WTC11 (cell line): ENCODE measurements at places on chromosomes 16 and 17. TPM values are rescaled to one million over a fixed set of nuclear protein-coding genes. Genes with fewer than 3 reads are reported as not detected.

Gene ABCC6
- 1.3 to 2.0 TPM (median 1.8 TPM) in 3 replicates for total RNA-seq

Gene FBXO39
- not detected in 3 replicates for total RNA-seq

Gene CCL7
- not detected in 3 replicates for total RNA-seq

Gene ANKS4B
- total RNA-seq: 0.05 to 0.09 TPM (median 0.07 TPM) in 3 replicates

Gene RHBDF1
- 40.9 to 60.8 TPM (median 44.2 TPM) in 3 replicates for total RNA-seq

Gene CNTROB
- total RNA-seq: 37.0 to 39.7 TPM (median 38.5 TPM) in 3 replicates

Gene GLP2R
- total RNA-seq: not detected in 3 replicates

Gene CES4A
- 0.57 to 0.89 TPM (median 0.61 TPM) in 3 replicates for total RNA-seq

DNA sequence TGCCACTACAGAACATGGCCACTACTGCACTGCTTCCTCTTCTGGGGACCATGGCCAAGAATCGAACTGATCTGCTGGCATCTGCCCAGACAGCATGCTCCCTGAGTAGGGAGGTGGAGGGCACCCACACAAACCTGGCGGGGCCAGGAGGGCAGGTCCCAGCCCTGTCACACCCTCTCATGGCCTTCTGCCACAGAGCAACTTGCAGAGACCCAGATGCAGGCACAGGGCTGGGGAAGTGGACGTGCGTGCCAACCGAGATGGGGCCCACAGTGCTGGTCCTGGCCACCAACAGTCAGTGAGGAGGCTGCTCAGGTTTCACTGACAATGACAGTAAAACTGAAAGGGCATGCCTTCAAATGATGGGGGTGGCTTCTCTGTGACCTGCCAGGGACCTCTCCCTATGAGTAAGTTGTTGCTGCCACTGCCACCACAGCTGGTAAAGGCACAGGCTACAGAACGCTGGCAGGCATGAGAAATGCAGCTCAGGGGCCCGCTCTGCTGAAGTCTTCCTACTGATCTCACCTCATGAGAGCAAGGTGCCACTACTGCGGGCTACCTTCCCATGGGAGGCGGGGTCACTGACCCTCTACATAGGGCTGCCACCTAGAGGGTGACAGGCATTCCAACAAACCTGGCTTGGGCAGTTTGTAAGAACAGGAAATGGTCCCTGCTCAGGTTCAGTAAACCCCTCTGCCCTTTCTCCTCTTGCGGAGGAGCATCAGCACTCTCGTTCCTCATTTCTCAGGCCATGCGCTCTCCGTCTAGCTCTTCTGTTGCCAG, 15.5 kb downstream of the HIC1 start:
- DNase-seq: peak; percentile 58

- DNase-seq: no peak
Observed at GRCh38 chr17:1562176-1562643, 382 bp downstream of the PITPNA start.

DNA sequence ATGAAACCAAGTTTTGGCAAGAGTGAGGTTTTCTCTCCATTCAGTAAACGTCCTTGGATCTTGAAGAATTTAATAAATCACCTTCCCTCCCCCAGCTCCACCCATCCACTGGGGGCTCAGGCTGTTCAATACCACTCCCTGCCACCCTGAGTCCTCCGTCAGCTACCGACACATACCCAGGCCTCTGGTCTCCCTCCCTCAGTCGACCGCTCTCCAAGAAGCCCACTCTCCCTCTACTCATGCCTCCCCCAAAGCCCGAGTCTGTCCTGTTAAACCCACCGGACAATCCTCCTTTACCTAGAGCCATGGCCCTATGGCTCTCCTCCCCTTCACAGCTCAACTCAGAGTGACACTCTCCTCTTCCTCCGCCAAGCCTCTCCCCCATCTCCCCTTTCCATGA, 19.7 kb upstream of the SLC4A1 start:
- no peak for DNase-seq

GRCh38 chr16:76214856-76215255, 62.3 kb upstream of the CNTNAP4 start:
- no peak for DNase-seq

- DNase-seq: no peak
Observed at GRCh38 chr16:9521749-9522370, 430.4 kb downstream of the HAPSTR1 start.

- DNase-seq: no peak
Observed at GRCh38 chr16:16022683-16023064, 73.3 kb downstream of the ABCC1 start.

- DNase-seq: no peak
Observed at GRCh38 chr16:12580809-12581208, 222.9 kb downstream of the CPPED1 start.

DNA sequence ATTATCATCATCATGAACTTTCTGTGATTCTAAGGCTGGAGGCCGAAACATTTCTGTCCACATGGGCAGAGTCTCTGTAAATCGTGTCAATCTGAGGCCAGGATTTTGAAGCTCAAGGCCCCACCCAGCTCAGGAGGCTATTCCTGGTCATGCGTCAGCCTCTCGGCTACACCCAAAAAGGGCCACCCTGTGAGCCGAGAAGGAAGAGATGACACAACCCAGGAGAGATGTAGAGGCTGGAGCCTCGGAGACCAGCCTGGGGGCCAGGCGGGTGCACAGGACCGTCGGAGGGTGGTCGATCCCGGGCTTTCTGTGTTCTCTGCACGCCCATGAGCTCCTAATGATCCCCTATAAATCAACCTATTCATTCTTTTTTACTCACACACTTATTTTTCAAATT, 1.1 kb upstream of the CACNG1 start:
- no peak for DNase-seq

DNA sequence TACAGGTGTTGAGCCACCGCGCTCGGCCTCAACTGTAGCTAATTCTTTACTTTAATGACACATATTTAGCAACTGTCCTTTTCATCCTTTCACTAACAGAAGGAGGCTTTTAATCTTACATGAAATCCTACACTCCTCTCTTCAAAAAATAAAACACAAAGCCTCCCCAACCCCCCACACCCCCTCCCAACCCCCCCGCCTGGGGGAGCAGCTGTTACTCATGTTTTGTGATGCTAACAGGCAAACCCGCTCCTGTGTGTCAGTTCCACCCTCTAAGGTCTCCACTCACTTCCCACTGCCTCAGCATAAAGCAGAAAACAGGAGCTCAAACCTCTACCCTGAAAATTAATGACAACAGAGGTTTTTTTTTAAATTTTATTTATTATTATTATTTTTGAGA, 55.4 kb upstream of the SLC25A19 start:
- DNase-seq: peak; percentile 42

- DNase-seq: no peak
Observed at GRCh38 chr16:54073356-54073755, 213.2 kb downstream of the IRX3 start.

GRCh38 chr16:4324492-4325252, 8.8 kb downstream of the GLIS2 start:
- DNase-seq: no peak

DNA sequence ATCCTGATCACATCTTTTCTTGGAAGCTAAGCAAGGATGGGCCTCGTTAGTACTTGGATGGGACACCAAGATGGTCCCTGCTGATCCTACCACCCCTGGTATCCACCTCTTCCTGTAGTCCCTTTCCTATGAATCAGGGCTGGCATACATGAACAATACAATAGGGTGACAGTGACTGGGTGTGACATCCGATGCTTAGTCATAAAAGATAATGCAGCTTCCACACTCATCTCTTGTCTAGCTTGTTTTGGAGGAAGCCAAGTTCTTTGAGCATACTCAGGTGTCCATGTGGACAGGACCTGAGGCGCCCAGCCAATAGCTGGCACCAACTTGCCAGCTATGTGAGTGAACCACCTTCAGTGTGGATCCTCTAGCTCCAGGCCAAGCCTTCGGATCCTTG, 62.5 kb upstream of the NFAT5 start:
- DNase-seq: no peak
